ENCODE measurements at places on chromosomes 16 and 17.

DNA sequence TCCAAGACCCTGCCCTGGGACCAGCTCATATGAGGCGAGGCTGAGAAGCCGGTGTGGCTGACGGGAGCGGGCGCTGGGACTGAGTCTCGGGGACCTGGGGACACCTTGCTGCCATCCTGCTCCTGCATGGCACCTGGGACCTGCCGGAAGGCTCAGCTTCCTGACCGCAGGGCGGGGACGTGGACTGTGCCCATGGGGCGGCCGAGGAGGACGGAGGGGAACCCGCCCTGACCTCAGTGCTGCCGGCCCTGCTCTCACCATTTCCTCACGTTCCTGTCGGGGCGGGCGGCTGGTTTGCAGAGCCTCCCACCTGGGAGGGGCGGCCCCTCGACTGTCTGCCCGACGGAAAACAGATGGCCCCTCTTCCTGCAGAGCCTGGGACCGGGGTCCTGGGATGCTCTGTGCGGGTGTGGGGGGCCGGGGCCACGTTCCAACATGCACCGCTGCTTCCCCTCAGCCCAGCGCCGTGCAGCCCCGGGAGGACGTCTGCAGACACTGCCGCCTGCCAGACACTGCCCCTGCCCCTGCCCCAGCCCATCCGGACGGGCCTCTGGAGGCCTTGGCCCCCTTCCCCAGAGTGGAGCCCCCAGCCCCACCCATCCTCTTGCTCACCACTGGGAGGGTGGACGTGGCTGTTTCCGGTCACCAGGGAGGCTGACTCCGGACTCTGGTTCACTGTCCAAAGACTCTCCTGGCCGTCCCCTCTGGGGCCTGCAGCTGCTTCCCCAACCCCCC is 43.9 kb upstream of the SSTR5 start:
- no peak for DNase-seq

- DNase-seq: no peak
Observed at GRCh38 chr17:78873519-78874340, 29.3 kb downstream of the CEP295NL start.

DNA sequence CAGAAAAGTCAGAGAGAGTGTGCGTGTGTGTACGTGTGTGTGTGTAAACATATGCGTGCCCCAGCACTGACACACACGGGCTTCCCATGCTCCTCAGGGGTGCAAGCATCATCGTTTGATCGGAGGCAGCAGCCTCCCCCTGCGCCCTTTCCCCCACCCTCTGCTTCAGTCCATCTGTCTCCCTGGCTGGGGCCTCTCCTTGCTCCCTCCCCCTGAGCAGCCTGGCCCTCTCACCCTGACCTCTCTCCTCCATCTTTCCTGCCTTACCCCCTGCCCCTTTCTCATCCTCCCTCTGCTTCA is 4.4 kb downstream of the STX1B start:
- DNase-seq: no peak

DNA sequence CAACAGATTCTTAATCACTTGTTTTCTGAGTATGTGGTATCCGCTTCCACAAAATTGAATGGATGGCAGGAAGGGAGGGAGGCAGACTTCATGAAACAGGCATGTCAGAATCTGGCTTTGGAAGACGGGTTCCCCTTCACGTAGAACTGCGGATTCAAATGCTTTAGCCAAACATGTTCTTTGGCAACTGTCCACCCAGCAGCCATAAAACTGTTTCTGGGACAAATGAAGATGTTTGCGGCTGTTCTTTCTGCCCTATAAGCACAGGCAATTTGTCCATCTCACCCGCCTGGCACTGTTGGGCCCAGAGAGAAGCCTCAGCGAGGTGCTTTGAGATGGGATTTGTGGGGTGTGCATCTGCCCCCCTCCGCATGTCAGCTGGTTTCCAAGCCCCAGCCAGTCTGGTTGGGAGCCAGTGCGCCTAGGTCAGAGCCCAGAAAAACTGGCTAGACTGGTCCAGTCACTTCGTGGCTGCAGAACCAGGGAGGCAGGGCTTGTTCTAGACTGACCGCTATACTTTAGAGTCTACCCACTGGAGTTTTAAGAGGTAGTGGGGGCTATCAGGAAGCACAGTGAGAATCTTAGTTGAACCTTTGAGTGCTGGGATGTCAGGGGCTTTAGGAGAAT is 6.3 kb downstream of the CRHR1 start:
- no peak for DNase-seq

- no peak for DNase-seq
Observed at GRCh38 chr17:76327696-76328095, 19.6 kb upstream of the QRICH2 start.
